Mesothelial cell of epicardium (in vitro differentiated cells): ENCODE measurements at places on chromosomes 1 and 21. TPM values are rescaled to one million over a fixed set of nuclear protein-coding genes. Genes with fewer than 3 reads are reported as not detected.

Gene SPATA17
- 1.5 to 2.9 TPM (median 2.3 TPM) in 3 replicates for total RNA-seq

DNA sequence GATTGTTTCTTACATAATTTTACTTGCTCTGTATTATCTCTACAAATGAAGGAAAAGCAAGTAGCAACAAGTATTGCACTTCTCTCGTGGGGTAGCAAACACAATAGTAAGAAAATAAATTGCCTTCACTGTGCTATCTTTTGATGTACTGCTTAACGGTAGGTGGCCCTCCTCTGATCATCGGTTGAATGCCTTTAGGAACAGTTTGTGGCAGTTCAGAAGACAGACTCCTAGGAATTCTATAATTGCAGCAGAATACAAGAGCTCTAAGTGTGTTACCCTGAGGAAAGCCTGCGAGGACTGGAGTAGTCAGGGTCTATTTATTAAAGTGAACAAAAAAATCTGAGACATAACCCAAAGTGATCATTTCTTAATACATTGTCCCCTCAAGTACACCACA lies 1135.9 kb downstream of the KCNT2 start:
- no peak for DNase-seq

GRCh38 chr1:220914283-220915116 lies 35.3 kb downstream of the HLX start:
- no peak for DNase-seq

Gene NPPB
- total RNA-seq, result 1.3 to 2.5 TPM (median 2.3 TPM) in 3 replicates

DNA sequence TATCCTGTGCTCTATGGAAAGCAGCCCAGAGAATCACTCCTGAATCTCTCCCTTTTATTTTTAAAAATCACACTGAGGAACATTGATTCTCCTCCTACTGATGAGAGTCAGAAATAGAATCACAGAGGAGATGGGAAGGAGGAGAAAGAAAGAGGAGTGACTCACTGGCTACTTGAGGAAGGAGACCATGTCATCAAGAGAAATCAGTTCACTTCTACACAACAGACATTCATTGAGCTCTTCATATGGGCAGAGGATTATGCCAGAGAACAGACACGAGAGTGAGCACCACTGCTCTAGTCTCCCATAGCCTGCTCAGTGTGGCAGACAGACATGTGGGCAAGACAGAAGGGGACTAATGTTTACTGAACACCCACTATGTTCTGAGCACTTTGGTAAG lies 44.2 kb downstream of the RAB3B start:
- no peak for DNase-seq

Gene OR2T8
- not detected in 3 replicates for total RNA-seq

DNA sequence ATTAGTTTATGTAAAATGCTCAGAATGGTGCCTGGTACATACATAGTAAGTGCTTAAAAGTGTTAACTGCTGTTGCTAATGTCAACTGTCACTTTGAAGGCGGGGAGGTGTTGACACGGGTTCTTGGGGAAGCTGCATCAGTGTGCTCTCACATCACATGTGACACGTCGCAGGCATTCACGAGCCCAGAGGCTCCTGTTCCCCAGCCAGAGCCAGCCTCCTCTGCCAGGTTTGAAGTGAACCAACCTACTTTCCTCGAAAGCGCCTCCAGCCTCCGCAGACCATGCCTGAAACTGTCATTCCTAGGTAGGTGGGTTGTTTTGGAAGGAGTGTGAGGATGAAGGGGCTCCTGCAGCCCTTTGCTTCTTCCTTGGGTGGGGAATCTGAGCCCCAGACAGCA lies 13.8 kb downstream of the GALNT2 start:
- no peak for DNase-seq

DNA sequence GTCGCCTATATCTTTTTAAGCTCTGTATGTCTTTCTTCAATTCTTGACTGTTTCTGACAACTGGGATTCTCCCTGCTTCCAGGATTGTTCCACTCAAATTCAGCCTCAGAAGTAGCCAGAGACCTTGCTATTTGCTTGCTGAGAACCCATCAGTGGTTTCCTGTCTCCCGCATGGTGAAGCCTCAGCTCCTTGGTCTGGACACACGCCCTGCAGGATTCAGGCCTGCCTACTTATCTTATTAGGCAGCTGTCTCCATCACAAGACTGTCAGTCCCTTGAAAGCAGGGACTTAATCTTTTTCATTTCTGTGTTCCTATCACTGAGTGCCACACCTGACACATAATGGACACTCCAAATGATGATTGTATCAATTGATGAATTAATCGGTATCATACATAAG lies 175.3 kb downstream of the PLPP3 start:
- no peak for DNase-seq

- DNase-seq, result no peak
Measured at GRCh38 chr1:185926588-185926987, 192.4 kb downstream of the HMCN1 start.
